ENCODE measurements at places on chromosomes 16 and 17. TPM values are rescaled to one million over a fixed set of nuclear protein-coding genes. Genes with fewer than 3 reads are reported as not detected.
A peak's percentile ranks its signal among the peaks of the same experiment; 100 is the strongest.

DNA sequence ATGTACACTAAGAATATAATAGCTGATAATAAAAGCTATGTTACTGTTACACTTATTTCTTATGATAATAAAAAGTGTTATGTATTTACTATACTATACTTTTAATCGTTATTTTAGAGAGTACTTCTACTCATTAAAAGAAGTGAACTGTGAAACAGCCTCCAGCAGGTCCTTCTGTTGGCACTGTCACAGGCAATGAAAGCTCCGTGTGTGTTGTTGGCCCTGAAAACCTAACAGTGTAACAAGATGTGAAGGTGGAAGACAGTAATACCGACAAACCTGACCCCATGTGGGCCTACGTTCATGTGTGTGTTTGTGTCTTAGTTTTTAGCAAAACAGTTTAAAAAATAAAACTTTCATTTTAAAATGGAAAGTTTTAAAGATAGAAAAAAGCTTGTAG lies 91.8 kb downstream of the STH start:
- DNase-seq = no peak

DNA sequence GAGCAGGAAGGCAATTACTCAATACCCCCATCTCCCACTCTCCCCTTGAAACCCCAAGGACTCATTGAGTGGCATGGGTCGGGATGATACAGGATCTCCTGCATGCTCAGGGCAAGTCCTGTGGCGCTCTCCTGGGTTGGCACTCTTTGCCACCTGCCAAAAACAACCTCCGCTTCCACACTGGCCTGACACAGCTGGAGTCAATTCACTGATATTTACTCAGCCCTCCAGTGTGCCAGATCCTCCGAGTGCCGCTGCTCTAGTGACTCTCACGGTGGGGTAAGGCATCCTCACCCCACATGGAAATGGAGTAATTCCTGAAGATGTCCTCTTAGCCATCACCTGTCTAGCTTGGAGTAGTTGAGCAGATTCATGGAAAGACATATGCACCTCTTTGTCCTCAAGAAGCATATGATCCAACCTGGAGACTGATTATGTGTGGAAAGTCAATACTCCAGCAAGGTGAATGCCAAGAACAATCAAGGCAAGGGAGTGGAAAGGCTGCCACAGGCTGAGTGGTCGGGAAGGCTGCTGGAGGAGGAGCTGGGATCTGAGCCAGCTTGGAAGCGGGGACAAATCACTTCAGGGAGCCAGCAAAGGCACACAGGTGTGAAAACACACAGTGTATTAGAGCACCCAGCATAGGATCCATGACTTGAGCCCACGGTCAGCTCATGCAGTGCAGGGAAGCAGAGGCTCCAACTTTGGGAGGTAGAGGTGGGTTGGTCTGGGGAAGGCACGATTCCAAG lies 12.6 kb upstream of the GOSR2 start:
- DNase-seq = no peak

GRCh38 chr17:17818088-17818526 lies 18.7 kb downstream of the SREBF1 start:
- no peak for DNase-seq

- no peak for DNase-seq
Measured at GRCh38 chr17:50484386-50485155, 5.9 kb downstream of the RSAD1 start.

DNA sequence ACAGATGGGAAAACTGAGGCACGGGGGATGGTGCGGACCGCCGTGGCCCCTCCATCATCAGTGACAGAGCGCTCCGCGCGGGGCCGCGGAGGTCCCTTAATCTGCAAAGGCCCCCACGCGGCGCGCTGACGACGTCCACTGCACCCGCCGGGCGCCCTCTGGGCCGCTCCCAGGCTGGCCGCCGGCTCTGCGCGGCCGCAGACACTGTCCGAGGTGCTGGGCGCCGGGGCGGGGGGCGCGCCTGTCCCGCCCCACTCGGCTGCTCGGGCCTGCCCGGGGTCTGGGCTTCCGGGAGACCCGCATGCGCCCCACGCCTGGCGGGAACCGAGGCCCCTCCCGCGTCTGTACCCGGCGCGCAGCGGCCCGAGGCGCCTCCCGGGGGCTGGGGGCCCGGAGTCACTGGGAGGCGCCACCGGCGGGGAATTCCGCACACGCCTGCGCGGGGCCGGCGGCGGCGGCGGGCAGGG lies 550 bp upstream of the RNF213 start:
- DNase-seq = peak; percentile 86

DNA sequence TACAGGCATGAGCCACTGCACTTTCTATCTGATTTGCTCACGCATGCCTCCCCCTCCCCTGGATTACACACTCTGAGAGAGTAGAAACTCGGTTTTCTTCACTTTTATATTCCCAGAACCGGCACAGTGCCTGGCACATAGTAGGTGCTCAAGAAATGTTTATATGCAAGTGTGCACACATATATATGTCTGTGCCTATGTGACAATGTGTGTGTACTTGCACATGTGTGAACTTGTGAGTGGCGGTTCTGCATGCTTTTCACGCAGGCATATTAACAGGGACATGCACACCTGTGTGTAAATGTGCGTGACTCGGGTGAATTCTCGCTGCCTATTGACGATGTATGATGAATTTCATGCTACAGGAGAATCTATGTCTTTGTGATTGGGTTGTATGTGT lies 22.1 kb upstream of the IL21R start:
- DNase-seq = no peak

DNA sequence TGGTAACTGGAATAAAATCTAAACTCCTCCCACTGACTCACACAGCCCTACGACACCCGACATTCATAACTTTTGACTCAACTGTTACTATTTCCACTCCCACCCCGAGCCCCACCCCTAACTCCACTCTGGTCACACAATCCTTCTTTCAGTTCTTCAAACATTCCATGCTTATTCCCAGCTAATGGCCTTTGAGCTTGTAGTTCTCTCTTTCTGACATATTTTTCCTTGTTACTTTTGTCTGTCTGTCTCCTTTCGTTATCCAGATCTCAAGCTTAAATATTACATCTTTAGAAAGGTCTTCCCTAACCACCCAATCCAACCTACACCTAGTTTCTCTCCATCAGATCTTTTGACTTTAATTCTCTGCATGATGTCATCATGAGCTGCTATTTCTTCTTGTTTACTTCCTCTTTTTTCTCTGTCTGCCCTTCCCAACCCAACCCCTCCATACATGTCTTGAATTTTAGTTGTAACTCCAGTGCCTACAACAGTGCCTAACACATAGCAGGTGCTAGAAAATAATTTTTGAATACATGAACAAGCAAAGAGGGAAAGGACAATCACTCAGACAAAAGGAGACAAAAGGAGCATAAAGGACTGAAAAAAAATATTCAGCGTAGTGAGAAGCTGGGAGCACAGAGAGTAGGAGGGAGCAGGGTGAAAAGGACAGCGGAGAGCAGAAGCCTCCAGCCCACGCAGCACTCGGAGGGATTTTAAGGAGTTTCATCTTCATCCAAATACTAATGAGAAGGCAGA lies 65.2 kb upstream of the SMIM36 start:
- DNase-seq = peak; percentile 50

DNA sequence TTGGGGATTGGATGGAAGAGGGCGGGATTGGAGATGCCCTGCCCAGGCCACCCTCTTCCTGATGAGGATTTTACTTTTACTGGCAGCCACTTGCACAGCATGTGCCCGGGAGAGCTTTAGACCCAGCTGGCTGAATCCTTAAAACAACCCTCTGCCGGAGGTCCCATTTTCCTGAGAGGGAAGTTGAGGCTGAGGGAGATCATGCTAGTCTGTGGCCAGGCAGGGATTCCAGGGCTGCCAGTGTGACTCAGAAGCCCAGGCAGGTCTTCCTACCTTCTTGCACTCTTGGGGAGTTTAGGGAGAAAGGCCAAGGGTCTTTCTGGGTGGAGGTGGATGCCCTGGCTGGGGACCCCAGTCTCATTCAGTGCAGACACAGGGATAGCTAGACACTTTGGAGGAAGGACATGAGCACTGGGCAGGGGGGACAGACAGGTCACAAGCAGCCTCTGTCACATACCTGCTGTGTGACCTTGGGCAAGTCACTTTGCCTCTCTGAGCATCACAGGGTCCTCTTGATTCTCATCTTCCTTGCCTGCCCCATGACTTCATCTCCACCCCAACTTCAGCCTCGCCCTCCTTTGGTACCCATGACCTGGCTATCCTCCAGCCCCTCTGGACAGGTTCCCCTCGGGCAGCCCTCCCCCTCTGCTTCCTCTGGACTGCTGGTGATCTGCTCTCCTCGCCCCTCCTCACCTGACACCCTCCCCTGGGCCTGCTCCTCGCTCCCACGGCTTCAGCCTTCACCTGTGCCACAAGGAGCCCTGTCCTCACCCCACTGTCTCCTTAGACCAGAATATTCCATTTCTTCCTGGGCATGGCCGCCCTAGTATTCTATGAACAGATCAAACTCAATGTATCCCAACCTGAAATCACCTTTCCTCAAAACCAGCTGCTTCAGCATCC lies 11.3 kb upstream of the DCAF7 start:
- DNase-seq = no peak

GRCh38 chr16:54987081-54987480 lies 56.4 kb downstream of the IRX5 start:
- no peak for DNase-seq

- DNase-seq = no peak
Measured at GRCh38 chr16:3652373-3653195, 1.9 kb upstream of the DNASE1 start.

GRCh38 chr16:2482708-2483534 lies 8.0 kb downstream of the TBC1D24 start:
- DNase-seq = no peak

- DNase-seq = no peak
Measured at GRCh38 chr16:31094088-31094423, 541 bp downstream of the VKORC1 start.

The PFN1 gene
- 1,459 TPM for total RNA-seq

Data from PC-9 (cell line).